ENCODE measurements at places on chromosomes 4 and X.

GRCh38 chrX:136183917-136184316, 36.6 kb downstream of the FHL1 start:
- no peak for DNase-seq

DNA sequence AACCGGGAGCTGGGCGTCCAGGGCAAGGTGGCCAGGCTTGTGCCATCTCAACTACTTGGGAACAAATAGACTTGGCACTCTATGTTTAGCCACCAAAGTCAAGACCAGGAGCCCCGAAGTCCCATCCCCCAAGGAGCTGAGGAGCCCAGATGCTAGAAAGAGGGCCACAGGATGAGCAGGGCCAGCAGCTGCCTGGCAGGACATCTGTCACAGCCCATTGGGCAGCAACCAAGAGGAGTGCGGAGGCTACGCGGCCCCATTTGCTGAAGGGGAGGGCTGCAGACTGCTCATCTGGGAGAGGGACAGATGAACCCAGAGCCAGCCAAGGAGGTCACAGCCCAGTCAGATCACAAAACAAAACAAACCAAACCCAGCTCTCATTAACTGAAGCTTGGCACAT, 22.9 kb upstream of the SOWAHD start:
- no peak for DNase-seq

- DNase-seq: no peak
These were observed 115.1 kb downstream of the CAMK2D start for GRCh38 chr4:113646442-113646822.

GRCh38 chrX:100819534-100819836, 706 bp upstream of the CSTF2 start:
- DNase-seq: no peak

DNA sequence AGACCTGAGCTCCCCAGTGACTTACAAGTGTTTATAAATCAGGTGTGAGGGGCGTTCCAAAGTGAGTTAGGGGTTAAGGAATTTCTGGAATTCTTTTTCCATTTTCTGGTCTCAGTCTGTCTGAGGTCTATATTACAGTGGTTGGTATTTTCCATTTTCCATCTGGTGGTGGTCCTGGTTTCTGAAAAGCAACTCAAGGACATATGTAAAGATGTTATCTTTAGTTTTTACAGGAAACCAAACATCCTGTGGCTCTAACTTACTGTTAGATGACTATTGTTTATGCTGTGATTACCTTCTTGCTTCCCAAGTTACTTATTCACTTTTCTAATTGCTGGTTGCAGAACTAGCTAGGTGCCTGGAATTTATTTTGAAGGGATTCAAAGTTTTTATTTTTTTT, 53.5 kb upstream of the IL21 start:
- no peak for DNase-seq

- no peak for DNase-seq
These were observed 113.0 kb downstream of the FBXW7 start for GRCh38 chr4:152422817-152423320.

- DNase-seq: no peak
These were observed 895.5 kb upstream of the EPHA5 start for GRCh38 chr4:66565801-66566200.

- DNase-seq: no peak
These were observed 8.7 kb downstream of the WDFY3 start for GRCh38 chr4:84957514-84958420.

DNA sequence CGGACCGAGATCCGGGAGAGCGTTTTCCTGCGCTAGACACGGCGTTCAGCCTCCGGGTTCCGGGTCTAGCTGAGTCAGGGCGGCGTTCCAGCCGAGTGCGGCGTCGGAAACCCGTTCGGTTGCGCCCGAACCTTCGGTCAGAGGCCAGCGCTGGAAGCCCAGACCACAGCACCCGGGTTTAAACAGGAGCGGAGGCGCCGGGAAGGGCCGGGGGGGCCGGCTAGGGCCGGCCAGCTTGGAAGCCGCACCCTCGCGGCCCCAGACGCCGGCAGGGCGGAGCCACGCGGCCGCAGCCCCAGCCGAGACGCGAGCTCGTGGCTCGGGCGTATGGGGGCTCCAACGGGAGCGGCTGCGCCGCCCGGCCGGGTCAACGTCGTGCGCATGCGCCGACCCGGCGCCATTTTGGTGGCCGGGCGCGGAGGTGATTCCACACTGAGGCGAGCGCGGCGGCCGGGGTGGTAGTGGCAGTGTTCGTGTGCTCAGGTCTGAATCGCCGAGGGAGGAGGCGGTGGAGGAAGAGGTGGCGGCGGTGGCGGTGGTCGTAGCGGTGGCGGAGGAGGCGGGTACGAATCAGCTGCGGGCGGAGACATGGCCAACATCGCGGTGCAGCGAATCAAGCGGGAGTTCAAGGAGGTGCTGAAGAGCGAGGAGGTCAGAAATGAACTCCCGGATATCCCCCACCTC, at the start of gene UBE2K:
TSS of gene UBE2K (plus strand) at position 397 of the 684 bp plus-strand sequence. CDS start at position 589, 192 bp downstream.
- peak; percentile 70 for DNase-seq

GRCh38 chr4:37917388-37917787, 26.5 kb downstream of the TBC1D1 start:
- DNase-seq: no peak

GRCh38 chrX:151745651-151746050, 11.1 kb downstream of the CNGA2 start:
- no peak for DNase-seq

- DNase-seq: no peak
These were observed 531.8 kb upstream of the TENM3 start for GRCh38 chr4:181711387-181711786.

GRCh38 chr4:151459375-151459774, 50.4 kb downstream of the FHIP1A start:
- no peak for DNase-seq

Data from stimulated activated CD8-positive, alpha-beta memory T cell treated with anti-CD3 and anti-CD28 coated beads, Interleukin-7, amount 100 ng/mL, for 24 hours (primary cell).